Motor neuron (in vitro differentiated cells): ENCODE measurements at places on chromosomes 11 and 22.
A peak's percentile ranks its signal among the peaks of the same experiment; 100 is the strongest.

- no peak for ATAC-seq
These were observed 12.1 kb downstream of the SYT9 start for GRCh38 chr11:7263842-7264241.

DNA sequence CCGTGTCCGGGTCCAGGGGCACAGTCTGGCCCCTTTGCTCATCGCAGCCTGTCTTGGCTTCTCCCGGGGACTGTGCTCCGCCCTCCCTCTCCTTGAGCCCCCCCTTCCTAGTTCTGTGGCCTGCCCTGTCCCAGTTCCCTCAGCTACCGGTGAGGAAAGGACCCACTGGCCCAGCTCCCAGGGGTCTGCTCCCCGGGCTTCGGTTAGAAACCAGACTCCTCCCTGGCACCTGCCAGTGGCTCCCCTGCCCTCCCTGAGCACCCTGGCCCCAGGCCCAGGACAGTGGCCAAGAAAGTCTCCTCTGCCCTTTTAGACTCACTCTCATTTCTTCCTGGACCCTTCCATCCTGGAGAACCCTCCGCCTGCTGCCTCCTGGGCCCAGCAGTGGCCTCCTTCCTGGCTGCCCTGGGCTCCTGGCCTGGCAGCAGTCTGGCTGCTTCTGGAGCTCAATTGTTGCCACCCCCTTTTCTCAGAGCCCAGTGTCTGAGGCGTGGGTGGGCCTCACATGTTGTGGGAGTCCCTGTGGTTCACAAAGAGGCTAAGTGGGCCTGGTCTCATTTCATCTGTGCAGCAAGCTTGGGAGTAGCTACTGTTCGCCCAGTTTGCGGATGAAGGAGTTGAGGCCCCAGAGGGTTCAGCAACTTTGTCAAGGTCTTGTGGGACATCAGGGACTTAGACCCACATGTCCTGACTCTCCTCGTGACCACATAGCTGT is 12.6 kb downstream of the PRDM11 start:
- ATAC-seq = no peak

DNA sequence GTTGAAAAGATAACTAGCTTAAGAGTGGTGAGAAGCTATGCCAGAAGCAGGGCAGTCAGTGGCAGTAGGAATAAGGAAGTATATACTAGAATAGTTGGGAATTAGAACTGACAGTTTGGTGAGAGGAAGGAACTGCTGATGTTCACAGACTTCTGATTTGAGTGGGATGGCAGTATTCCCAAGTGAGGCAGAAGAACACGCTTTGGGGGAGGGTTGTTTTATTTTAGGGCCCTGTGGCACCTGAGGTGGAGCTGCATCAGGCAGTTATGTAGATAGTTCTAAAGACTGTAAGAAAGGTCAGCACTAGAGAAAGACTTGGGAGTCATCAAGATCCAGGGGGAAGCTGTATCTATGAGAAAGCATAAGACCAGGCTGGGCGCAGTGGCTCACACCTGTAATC is 66.3 kb upstream of the TNRC6B start:
- no peak for ATAC-seq

- peak; percentile 12 for ATAC-seq
These were observed 2.7 kb downstream of the SIK3 start for GRCh38 chr11:117095284-117096161.

DNA sequence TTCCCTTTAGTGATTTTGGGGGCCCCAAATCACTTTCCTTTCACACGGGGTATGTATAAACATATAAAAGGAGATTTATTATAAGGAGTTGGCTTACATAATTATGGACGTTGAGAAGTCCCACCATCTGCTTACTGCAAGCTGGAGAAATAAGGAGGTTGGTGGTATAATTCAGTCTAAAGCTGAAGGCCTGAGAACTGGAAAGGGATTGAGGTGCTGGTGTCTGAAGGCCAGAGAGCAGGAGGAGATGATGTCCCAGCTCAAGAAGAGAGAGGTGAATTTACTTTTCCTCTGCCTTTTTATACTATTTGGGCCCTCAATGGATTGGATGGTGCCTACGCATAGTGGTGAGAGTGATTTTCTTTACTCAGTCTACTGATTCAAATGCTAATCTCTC is 1.3 kb upstream of the ZNF202 start:
- ATAC-seq = no peak

GRCh38 chr22:46104881-46105493 is 45.3 kb upstream of the PPARA start:
- no peak for ATAC-seq

DNA sequence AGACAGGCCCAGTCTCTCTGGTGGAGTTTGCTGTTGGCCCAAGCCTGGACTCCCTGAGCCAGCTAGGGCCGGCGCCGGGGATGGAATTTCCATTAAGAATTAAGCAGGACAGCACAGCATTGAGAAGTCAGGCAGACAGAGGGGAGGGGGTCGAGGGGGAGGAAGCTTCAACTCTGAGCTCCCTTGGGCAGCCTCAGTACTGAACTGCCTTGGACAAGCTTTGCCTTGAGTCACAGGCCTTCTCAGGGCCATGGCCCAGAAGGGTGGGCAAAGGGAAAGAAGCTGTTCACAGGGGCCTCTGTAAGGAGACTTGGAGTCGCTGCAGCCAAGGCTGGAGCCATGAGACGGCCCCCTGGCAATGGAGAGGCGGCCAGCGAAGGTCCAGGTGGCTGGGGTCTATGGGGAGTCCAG is 2.6 kb upstream of the INSC start:
- ATAC-seq = no peak

- no peak for ATAC-seq
These were observed 1.5 kb upstream of the APOBEC3A start for GRCh38 chr22:38955926-38956325.

GRCh38 chr22:45554040-45554406 is 51.3 kb downstream of the FBLN1 start:
- peak; percentile 6 for ATAC-seq

DNA sequence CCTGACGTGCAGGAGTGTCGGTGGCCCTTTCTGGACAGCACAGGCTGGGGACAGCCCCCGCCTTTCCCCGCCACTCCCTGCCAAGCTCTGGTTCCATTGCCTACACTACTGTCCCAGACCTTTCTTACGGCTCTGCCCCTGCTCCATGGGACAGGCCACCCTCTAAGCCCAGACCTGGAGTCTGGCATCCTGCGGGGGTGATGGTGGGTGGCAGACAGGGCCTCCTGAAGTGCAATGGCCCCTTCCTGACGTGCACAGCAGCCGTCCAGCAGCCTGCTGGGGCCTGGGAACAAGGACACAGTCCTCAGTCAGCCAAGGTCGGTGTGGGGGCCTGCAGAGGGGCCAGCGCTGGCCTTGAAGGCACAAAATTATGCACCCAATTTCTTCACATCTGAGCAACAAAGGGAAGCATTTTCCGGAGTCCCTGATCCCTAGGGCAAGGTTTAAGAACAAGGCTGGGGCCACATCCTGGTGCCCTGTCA is 79.7 kb upstream of the KCNQ1OT1 start:
- peak; percentile 1 for ATAC-seq

DNA sequence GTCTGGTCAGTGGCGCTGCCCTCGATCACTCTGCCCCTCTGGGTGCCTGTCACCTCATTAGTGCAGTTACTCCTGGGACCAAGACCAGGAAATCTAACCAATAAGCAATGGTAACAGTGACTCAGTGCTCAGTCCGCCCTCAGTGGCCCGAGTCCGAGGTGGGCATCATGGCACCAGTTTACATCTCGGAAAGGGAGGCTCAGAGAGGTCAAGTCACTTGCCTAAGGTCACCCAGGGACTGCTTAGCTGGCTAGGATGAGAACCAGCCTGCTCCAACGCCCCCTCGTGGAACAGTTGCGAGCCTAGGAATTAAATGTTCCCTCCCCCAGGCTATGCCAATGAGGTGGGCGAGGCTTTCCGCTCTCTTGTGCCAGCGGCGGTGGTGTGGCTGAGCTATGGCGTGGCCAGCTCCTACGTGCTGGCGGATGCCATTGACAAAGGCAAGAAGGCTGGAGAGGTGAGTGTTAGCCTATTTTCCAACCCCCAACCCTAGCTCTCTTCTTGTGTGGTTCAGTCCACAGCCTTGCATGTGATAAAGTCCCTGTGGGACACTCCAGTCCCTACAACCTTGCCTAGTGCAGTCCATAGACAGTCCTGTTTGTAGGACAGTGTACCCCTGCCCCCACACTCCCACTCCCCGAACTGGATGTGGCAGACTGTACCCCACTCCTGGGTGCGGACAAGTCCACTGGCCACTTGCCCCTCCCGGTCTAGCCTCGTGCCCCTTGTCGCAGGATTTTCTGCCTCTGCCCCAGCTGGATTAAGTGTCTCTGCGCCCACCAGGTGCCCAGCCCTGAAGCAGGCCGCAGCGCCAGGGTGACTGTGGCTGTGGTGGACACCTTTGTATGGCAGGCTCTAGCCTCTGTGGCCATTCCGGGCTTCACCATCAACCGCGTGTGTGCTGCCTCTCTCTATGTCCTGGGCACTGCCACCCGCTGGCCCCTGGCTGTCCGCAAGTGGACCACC is 1.1 kb downstream of the MTFP1 start:
- ATAC-seq = no peak

DNA sequence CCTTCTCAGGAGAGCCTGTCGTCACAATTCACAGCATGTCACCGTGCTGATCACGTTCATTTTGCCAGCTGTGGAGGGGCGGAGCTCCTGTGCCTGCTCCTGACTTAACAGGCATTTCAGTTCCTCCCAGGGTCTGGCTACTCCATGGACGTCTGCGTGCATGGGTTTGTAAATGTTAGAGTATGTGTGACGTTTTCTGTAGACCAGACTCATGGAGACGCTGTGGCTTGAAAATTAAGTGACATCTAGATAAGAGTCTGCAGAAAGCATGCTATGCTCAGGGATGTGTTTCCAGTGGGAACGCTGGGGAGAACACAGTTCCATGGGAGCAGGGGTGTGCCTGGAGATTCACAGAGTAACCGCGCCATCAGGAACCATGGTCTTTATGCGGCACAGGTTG is 804.0 kb downstream of the TBC1D22A start:
- no peak for ATAC-seq

DNA sequence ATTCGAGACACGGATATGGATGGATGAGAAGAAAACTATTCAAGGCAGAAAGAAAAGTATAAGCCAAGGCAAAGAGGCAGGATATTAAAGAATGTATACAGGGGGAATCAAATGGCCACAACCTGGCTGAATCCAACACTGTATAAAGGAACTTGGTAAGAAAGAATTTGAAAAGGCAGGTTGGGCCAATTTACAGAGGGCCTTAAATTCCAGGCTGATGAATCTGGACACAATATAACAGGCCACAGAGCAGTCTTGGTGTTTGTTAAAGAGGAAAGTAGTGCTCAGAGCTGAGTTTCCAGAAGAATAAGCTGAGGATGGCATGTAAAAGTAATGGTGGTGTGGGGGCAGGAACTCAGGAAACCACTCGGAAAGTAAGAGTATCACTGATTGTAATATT is 72.3 kb upstream of the POU2AF2 start:
- ATAC-seq = no peak

GRCh38 chr11:27025312-27025955 is 15.2 kb upstream of the BBOX1 start:
- no peak for ATAC-seq

DNA sequence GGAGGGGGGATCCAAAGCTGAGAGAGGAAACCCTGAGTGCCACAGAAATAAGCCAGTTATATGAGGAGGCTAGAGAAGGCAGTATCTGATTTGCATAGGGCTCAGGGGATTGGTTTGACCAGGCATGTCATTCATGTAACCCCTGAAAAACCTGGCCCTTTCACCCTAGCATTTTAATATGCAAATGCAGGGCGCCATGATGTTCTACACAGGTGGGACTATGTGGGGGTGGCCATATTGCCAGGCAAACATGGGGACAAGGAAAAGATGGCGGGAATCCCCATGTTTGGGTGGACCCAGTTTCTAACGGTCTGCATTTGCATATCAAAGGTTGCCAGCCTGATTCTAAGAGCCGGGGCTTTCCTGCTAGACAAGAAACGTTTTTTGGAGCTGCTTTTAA is 27.2 kb downstream of the CSF2RB start:
- no peak for ATAC-seq

DNA sequence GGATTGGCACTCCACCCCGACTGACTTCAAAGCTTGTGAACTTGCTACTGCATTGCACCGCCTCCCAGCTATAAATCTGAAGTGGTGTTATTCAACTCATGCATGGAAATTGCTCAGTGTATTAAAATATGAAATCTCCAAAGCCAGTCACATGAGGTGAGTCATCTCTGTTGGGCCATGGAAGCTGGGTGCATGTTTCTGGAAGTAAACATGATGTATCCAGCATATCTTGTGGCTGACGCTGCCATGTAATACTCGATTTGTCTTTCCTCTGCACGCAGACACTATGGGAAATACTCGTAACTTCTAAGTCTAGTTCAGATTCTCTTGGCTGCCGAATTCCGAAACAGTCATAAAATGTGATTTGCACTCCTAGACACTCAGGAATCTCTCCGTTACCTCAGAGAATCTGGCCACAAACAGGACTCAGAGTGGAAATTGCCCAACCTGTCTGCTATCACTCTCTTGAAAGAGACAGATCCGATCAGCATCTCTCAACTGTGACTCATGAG is 154.9 kb upstream of the MPPED2 start:
- ATAC-seq = peak; percentile 73

- ATAC-seq = no peak
These were observed 67.3 kb upstream of the CREB3L1 start for GRCh38 chr11:46210133-46210636.

- no peak for ATAC-seq
These were observed 14.7 kb downstream of the LAYN start for GRCh38 chr11:111555255-111555654.

- no peak for ATAC-seq
These were observed 58.1 kb downstream of the PHF21A start for GRCh38 chr11:46063138-46063537.

DNA sequence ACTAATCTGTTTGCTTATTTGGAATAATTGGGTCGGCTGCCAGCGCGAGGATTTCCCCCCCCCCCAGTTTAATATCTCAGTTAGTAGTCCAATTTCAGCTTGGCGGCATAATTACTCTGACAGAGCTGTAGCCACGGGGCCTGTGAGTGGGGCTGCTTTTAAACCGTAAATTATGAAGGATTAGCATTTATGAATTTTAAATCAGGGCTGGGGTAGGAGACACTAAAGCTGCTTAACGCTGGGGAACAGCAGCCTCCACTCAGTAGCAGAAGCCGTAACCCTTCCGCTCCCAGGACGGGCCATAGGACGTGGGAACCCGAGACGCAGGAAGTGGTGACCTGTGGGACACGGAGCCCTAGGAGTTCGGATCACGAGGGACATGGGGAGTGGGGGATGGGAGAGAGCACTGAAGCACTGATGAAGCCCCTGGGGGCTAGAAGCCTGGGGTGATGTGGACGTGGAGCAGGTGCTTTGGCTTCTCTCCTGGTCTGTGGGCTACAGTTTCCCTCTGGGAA is 66.2 kb upstream of the LMO1 start:
- no peak for ATAC-seq

- ATAC-seq = no peak
These were observed 171.9 kb downstream of the GRIA4 start for GRCh38 chr11:105781807-105782206.

GRCh38 chr11:84524422-84525051 is 1102.6 kb downstream of the DLG2 start:
- ATAC-seq = no peak

- no peak for ATAC-seq
These were observed 420.9 kb downstream of the TENM4 start for GRCh38 chr11:79019975-79020374.

- ATAC-seq = no peak
These were observed 1.2 kb upstream of the MIOX start for GRCh38 chr22:50485221-50486131.
